DMS 273 treated with DMSO at 0.1 percent for 48 hours (cell line): ENCODE measurements at places on chromosomes 12 and 14.

DNA sequence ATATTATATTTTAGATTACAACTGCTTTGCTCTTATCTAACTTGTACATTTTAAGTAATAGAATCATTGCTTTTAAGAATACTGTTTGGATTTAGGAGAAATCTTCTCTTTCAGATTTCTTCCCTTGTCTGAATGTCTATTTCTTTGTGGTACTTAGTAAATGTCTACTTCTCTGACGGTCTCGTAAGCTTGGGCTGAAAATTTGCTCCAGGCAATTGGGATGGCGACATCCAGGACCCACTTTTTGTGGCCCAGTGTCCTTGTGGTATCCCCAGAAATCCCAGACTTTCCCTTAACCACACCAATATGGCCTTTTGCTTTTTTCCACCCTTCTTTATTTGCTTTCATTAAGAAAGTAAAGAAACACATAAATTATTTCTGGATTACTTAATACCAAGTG, 24.0 kb upstream of the CCER1 start:
- no peak for DNase-seq

GRCh38 chr12:56634242-56634836, 4.2 kb upstream of the BAZ2A start:
- no peak for DNase-seq

DNA sequence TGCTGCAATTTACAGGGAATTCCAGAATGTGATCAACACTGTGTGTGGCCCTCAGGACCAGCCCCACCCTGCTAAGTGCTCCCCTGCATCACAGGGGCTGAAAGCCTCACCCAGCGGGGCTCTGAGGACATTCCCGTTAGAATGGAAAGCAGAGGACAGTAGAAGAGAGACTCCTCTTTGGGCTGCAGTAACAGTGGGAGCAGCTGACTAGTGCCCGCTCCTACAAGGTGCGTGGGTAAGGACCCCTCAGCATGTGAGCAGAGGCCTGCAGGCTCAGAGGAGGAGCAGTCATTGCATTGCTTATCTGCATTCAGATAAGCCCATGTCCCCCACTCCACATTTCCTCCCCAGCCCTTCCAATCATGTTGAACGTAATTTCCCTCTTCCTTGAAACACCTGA, 120.1 kb downstream of the ITPR2 start:
- no peak for DNase-seq

DNA sequence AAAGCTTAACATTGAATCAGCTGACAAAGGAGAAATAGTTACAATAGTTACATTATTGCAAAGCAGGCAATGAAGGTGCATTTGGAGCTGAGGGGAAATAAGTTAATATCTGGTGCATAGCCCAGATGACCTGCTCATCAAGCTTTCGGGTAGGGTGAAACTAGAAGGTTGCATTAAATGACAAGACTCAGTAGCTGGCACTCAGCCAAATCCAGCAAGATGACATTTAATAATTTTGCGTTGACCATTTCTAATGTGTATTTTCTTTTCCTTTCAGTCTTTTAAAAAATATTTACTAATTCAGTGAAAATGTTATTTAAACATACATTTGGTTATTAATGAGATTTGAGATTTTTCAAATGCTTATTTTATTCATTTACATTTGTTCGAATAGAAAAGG, 188.6 kb downstream of the SLC5A8 start:
- DNase-seq = no peak

- DNase-seq = no peak
These were observed 636 bp downstream of the ZFYVE21 start for GRCh38 chr14:103716091-103716801.

GRCh38 chr12:59650588-59651228, 54.9 kb downstream of the SLC16A7 start:
- peak; percentile 35 for DNase-seq

DNA sequence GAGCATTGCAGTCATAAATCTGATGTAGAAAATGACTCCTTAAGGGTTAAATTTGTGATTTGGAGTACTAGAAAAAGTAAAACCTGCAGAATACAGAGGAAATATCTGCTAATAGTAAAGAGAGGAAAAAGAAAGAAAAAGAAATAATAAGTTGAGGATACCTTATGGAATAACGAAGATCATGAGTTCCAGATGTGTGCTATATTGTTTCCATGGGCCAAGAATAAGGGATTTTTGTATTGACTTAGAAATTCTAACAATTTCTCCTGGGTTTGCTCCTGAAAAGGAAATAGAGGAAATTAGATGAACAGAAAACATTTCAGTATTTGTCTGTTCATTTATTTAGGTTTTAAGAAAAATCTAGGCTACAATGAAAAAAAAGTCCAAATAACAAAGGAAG, 115.3 kb downstream of the ALG10B start:
- no peak for DNase-seq

GRCh38 chr14:55051165-55051422, 353 bp upstream of the MAPK1IP1L start:
- no peak for DNase-seq
